Activated naive CD4-positive, alpha-beta T cell treated with Interleukin-2 at 50 U/mL for 16 hours (primary cell): ENCODE measurements at places on chromosomes 13 and 19.

GRCh38 chr19:39405958-39406655, 540 bp upstream of the ZFP36 start:
- peak; percentile 83 for DNase-seq

DNA sequence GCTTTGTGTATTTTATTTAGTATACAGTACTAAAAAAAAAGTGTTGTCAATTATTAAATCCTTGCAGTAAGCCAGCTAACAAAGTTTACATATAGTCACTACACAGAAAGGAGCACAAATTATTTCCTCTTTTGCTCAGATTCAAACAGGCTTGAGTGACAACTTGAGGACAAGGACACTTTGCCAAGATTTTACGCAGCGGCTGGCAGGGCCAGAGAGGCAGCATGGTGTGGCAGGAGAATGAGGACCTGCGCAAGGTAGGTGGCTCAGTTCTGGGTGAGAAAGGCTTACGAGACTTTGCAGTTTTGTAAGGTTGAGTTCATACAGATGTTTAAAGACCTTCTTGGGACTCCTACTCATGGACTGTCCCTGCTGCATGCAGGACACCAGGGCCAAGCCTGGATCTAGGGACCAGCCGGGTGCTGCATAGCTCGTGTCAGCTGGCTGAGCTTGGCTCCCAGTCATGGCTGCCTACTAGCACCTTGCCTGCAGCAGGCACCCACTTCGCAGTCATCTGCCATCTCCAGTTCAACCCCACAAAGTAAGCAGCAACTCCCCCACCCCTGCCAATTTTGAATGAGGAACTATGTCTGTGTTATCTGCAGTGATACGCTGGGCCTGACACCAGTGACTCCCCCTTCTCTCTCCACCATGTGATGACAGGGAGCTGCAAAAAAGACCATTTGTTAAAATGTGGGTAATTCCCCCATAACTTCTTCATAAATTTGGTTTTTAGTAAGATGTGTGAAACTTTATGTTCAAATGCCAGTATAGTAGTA, 3.7 kb upstream of the TUBA3C start:
- no peak for DNase-seq

- no peak for DNase-seq
Measured at GRCh38 chr13:47133011-47133445, 236.2 kb upstream of the HTR2A start.

GRCh38 chr13:38763446-38764381, 76.8 kb downstream of the FREM2 start:
- no peak for DNase-seq

DNA sequence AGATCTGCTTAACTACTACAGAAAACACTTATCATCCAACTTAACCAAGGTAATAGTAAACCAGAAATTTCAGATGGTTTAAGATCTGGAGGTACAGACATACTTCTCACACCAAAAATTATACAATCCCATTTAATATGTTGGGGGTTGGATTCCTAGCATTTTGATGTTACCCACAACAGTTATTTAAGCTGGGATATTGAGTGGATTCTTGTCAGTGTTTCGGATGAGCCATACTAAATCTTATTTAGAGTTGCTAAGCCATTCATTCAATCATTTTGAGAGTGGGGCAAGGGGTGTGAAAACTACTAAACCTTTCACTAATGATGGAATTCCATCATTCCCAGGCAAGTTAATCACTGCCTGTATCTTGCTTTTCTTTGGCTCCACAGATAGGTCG, 40.6 kb downstream of the KATNAL1 start:
- no peak for DNase-seq

GRCh38 chr19:43265664-43266025, 3.7 kb downstream of the PSG9 start:
- DNase-seq = no peak

DNA sequence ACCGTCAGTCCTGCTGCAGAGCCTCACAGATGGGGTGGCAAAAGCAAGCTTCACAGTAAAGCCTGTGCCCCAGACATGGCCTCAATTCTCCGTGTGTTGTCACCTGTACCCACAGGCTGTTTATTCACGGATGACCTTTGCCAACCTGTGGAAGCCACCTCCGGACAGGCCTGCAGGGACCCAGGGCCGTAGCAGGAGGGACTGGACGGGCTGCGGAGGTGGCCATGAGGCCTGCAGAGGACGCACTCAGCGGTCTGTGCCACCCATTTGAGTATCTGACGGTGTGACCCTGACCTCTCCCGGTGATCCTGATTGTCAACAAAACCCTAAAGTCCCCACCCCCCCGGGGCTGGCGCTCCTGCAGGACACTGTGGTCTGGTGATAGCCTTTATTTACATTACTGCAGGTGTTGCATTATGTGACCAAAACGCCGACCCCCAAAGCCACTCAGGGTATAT, 7.8 kb upstream of the KLF16 start:
- no peak for DNase-seq

DNA sequence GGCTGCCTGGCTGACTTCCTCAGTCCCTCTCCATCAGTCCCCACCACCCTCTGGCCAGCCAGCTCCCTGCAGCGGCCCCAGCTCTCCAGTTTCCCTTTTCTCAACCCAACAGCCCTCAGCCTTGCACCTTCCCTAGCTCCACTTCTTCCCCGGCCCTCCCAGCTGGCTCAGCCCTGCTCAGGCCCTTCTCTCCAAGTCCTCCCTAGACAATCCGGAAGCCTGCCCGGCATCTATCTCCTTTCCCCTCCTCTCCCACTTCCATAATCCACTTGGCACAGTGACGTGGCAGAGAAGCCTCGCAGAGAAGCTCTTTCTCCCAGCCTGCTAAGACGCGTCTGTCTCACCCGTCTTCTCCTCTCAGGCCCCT, 1.1 kb downstream of the UBXN6 start:
- peak; percentile 8 for DNase-seq

- peak; percentile 93 for DNase-seq
Measured at GRCh38 chr19:9435279-9436268, at the start of gene ZNF266. Gene ZNF266 (minus strand): TSS chr19:9435573. CDS start chr19:9420089, 15,484 bp downstream.

DNA sequence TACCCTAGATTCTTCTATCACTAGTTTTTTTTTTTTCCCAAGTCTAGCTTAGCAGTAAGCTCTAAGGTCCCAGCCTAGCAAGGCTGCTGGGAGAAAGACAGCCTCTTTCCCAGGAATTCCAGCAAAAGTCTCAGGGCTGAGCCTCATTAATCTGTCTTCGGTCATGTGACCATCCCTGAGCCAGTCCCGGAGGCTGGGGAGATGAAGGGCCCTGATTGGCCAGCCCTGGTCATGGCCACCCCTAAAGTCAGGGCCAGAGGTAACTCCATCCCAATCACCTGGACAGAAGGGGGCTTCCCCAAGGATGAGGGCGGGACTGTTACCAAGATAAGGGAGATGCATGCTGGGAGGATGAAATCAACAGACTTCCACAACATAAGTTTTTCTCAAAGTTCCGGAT, 43.3 kb downstream of the CCNE1 start:
- no peak for DNase-seq

DNA sequence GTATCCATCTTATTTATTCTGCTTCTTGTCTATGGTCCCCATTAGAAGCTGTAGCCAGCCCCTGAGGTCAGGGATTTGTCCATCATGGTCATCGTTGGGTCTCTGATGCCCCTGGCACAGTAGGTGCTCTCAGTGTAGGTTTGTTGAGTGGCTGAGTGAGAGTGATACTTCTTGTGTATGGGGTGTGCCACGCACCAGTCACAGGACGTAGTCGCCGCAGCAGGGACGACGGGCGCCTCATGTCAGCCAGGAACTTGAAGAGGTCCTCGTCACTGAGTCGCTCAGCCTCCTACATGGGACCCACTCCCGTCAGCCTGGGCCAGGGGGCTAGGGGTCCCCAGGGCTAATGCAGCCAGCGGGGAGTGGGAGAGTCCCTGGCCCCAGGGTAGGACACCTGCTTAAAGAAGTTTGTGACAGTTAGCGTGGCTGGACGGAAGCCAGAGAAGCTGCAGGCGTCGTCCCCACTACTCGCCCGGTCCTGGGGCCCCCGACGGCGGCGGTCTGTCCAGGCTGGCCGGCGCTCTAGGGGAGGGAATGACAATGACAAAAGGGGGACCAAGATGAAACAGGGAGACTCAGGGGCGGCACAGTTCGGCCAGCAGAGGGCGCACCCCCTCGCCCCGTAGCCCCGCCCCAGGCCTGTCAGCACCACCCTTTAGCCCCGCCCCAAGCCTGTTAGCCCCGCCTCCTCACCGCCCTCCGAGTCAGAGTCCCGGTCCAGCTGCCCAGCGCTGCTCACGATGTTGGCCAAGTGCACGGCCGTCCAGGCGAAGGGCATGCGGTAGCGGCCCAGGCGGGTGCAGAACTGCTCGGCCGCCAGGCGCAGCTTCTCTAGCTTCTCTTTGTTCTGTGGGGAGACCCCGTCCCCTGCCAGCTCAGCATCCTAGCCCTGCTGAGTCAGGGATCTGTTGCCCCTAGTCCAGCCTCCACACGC, 3.7 kb downstream of the ANGPTL8 start:
- DNase-seq = peak; percentile 85

GRCh38 chr19:55647732-55648584, at the start of gene CCDC106:
Gene CCDC106 (plus strand): TSS chr19:55648212. CDS start chr19:55649047, 835 bp downstream.
- DNase-seq = peak; percentile 37

DNA sequence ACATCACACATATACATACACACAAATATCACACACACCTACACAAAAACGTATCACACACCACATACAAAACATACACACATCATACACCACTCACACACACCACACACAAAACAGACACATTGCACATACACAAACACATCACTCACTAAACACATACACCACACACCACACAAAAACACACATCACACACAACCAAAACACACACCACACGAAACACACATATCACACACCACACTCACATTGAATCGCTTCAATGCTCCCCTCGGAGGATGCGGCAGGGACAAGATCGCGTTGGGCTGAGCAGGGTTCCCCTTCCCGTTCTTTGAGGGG, 131.5 kb downstream of the CRYL1 start:
- DNase-seq = no peak

DNA sequence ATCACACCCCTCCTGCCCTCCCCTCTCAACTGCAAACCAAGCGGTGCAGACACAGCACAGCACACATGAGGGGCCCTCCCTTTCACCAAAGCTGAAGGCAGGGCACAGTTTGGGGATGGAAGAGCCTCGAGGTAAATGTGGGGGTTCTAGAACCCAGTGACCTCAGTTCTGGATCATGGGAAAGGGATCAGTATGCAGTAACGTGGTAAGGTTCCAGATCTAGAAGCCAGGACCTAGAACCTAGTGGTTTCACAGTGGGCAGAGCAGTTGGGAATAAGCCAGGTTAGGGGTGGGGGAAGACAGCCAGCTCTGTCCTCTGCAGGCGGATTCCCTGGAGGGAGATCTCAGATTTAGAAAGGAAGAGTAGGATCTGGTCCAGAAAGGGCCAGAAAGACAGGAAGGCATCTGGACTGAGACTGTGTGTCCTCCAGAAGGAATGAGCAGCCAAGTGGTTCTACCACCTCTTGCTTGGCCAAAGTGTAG, 3.1 kb downstream of the FTL start:
- DNase-seq = no peak

GRCh38 chr19:27794494-27795042, 1418.4 kb downstream of the UQCRFS1 start:
- no peak for DNase-seq

DNA sequence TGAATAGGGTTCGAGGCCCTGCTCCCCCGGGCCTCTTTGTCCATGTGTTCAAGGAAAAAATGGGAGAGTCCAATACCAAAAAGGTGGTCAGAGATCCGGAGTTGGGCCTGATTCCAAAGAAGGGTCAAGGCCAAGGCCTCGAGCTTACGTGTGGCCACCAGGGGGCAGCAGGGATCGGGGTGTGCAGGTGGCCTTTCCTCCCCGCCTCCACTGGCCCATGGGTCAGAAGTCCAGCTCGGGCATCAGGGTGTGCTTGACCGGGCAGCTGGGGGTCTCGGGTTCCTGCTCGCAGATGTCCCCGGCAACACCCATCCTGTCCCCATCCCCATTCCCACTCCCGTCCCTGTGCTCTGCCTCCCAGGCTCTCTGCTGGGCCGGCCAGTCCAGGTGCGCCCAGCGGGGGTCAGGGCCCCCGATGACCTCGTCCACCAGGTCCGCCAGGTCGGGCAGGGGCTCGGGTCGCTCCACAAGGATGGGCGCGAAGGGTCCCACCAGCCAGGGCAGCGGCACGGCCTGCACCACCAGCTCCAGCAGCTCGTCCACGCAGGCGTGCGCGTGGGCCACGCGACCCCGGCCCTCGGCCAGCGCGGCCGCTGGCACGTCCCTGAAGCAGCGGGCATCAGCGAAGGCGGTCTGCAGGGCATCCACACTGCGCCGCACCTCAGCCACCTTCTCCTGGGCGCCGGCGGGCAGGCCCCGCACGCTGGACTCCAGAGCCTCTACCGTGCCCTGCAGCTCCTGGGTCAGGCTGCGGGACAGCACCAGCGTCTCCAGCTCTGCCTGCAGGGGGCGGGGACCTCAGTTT, 5.2 kb upstream of the PLIN4 start:
- DNase-seq = peak; percentile 25

GRCh38 chr13:101231751-101232428, 184.4 kb downstream of the NALCN start:
- no peak for DNase-seq

GRCh38 chr13:92966341-92966740, 260.3 kb upstream of the GPC6 start:
- DNase-seq = no peak

DNA sequence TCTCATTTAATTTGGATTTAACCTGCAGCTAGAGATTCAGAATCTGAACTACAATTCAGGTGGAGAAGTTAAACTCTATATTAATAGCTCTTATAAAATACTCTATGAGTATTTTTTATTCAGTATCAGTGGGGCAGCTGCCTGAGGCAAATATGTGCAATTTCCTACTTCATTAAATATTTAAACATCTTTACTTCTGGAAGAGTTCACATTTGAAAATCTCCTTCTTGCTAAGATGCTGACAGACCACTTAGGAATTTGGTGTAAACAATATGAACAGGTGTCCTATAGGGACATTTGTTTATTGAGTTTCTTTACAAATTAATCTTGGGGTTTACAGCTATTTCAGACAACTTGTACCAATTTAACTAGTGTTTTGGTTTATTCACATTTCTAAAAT, 20.4 kb downstream of the STARD13 start:
- DNase-seq = no peak

DNA sequence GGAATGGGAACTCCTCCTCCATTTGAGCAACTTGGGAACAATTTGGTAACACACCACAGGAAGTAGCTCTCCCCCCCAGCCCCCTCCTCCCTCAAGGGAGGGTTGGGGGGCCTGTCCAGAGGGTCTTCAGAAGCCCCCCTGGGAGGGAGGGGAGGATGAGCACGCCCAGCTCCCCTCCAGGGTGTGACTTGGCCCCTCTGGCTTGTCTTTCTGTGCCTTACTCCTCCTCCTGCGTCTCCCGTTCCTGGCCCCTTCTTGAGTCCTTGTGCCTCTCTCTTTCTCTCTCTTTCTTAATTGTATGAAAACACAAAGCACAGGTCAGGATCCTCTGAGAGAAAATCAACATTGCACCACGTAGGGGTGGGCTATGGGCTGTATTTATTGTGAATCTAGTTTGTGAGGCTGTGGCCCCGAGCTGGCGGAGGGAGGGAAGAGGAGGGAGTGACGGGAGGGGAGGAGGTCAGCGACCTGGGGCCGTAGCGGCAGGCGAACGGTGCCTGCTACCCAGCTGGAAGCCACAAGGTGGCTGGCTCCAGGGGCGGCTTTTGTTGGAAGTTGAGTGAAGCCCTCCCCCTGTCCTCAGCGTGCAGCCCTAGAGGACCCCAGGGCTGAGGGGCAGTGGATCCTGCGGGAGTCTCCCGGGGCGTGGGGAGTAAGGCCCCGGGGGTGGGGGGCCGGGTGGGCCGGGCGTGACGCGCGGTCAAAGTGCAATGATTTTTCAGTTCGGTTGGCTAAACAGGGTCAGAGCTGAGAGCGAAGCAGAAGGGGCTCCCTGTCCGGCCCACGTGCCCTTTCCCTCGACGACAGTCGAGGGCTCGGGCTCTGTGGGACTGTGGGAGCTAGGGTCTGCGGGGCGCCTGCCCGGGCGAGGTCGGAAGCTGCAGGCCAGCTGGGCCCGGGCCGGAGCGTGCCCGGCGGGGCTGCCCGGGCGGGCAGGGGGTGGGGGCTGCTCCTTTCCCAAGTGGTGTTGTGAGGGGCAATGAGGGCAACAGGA, 6.4 kb downstream of the LYL1 start:
- no peak for DNase-seq
